ENCODE measurements at places on chromosomes 7 and 10.
A peak's percentile ranks its signal among the peaks of the same experiment; 100 is the strongest.

GRCh38 chr7:73526896-73527821, 5.1 kb upstream of the BAZ1B start:
- no peak for DNase-seq
- peaks cover 11% of the 10 kb centered on the region for H3K4me1 ChIP-seq
- H3K36me3 ChIP-seq, result no peaks in the 10 kb centered on the region
- 0 out of 2 replicates have a peak overlapping the region, but pooled peaks have one; percentile 25 for H3K27ac ChIP-seq
- H3K4me3 ChIP-seq, result no peak overlapping the region

DNA sequence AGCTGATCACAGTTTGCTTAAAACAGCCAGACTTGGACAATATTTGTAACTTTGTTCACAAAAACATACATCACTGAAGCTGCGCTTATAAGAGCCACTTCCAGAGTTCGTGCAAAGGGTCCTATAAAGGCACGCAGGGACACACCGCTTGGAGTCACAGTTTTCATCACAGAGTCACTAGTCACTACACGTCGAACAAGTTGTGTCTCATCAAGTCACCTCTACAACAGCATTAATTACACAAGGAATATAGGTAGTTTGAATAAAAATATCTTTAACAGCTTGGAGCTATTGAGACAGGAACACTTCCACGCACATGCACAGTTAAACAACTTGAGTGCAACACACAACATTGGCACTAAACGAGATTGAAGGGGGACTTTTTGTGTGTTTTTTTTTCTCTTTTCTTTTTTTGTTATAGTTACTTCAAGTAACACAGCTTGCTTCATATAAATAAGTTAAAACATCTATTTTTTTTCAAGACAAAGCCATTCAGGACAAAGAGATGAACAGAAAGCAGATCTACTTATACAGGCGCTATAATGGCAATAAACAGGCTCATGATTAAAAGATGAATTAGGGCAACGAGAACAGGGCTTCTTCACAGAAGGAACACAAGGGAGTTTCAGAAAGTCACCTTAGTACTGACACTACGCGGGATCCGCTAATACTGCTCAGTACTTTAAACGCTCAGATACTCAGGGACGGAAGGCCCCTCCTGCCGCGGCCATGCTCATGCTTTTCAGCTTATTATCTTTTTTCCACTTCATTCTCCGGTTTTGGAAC, 2.2 kb downstream of the HOXA5 start:
- no peaks in the 10 kb centered on the region for H3K27me3 ChIP-seq
- no peaks in the 10 kb centered on the region for H3K36me3 ChIP-seq
- peak overlapping the region; percentile 58 for H3K4me3 ChIP-seq
- peak overlapping the region; percentile 84 for H3K27ac ChIP-seq
- H3K4me1 ChIP-seq, result peaks cover 32% of the 10 kb centered on the region

- no peak for DNase-seq
- no peak overlapping the region for H3K27ac ChIP-seq
- H3K27me3 ChIP-seq, result no peaks in the 10 kb centered on the region
- no peak overlapping the region for H3K4me3 ChIP-seq
- no peaks in the 10 kb centered on the region for H3K36me3 ChIP-seq
Observed at GRCh38 chr10:69045441-69046300, 42.2 kb upstream of the SRGN start.

DNA sequence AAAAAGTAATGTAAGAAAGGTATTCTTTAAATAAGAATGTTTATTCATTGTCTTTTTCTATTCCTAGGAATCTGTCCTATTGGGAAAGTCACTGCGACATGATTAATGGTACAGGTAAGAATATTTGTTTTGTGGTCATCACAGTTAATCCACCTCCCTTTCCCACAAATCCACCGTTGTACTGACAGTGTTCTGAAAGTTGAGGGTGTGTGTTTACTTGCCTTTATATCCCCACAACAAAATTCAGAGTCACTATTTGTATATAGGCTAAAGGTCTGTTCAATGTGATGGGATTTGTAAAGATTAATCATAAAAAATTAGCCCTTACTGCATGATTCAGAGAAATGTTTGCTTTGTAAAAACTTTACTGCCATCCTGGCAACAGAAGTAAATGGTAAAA, 27.9 kb downstream of the CD36 start:
- no peak overlapping the region for H3K27ac ChIP-seq
- DNase-seq, result no peak
- H3K4me3 ChIP-seq, result no peak overlapping the region
- H3K27me3 ChIP-seq, result peaks cover 5% of the 10 kb centered on the region
- H3K36me3 ChIP-seq, result no peaks in the 10 kb centered on the region

GRCh38 chr10:6274040-6274439, 71.3 kb downstream of the PFKFB3 start:
- no peaks in the 10 kb centered on the region for H3K27me3 ChIP-seq
- no peak overlapping the region for H3K4me3 ChIP-seq

- peaks cover 18% of the 10 kb centered on the region for H3K4me1 ChIP-seq
- no peak overlapping the region for H3K4me3 ChIP-seq
- H3K36me3 ChIP-seq, result peaks cover 15% of the 10 kb centered on the region
- no peaks in the 10 kb centered on the region for H3K27me3 ChIP-seq
- H3K27ac ChIP-seq, result no peak overlapping the region
- no peak for DNase-seq
Observed at GRCh38 chr7:76352193-76352592, 6.6 kb downstream of the YWHAG start.

GRCh38 chr10:76433161-76434005, 1002.0 kb downstream of the LRMDA start:
- no peak for DNase-seq
- no peaks in the 10 kb centered on the region for H3K27me3 ChIP-seq
- no peaks in the 10 kb centered on the region for H3K4me1 ChIP-seq
- H3K27ac ChIP-seq, result no peak overlapping the region
- no peaks in the 10 kb centered on the region for H3K36me3 ChIP-seq

Data from Panc1 (cell line).